ENCODE measurements at places on chromosomes 6 and 20.

- no peak for DNase-seq
These were observed 256.1 kb downstream of the ZNF217 start for GRCh38 chr20:53337390-53338101.

GRCh38 chr6:161189891-161190290 is 84.0 kb downstream of the AGPAT4 start:
- DNase-seq = no peak

DNA sequence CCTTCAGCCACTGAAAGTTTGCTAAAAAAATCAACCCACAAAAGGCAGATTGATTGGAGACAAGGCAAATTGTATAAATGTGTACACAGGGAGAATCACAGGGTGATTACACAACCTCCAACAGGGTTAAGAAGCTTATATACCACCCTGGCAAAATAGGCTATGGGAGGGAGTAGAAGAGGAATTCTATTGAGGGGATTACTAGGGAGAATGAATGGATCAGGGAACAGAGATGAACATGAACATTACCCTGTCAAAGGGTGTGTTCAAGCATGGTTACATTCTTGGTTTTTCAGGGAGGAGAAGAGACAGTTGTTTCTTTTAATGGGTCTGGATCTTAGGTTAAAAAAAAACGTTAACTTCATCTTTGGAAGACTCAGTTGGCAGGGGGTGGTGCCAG is 5.1 kb upstream of the MRS2 start:
- no peak for DNase-seq

GRCh38 chr6:166905505-166906134 is 50.7 kb downstream of the RNASET2 start:
- DNase-seq = no peak

GRCh38 chr6:11618533-11618932 is 81.0 kb downstream of the TMEM170B start:
- DNase-seq = no peak

DNA sequence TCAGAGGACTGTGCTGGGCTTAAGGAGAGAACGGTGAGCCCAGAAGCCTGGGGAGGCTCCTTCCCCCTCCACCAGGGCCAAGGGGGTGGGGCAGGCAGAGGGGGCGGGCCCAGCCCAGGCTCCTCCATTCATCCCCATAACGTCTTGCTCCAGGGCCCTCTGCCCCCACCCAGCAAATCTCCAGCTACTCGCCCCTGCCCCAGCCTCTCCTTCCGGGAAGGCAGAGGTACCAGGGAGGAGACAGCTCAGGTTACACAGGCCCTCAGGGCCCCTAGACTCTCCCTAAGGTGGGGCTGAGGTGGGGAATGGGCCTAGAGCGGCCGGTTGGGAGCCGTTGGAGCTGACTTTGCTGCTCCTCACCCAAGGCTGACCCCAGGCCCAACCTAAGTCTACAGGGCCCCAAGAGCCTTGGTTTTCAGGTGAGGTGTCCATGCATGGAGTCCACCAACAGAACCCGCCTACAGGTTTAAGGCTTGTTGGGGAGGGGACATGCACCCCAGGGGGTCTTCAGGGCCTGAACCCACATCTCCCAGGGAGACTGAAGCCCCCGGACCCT is 1.2 kb downstream of the LAMA5 start:
- no peak for DNase-seq

- DNase-seq = no peak
These were observed 175.5 kb downstream of the RFPL4B start for GRCh38 chr6:112522587-112522986.

Measured in cortex of kidney (tissue), 1 donor.